Dermis microvascular lymphatic vessel endothelial cell (primary cell): ENCODE measurements at places on chromosomes 1 and 21. TPM values are rescaled to one million over a fixed set of nuclear protein-coding genes. Genes with fewer than 3 reads are reported as not detected.

- peak; percentile 19 for DNase-seq
Measured at GRCh38 chr1:23719162-23719820, 24.0 kb upstream of the ELOA start.

LORICRIN gene
- not detected in 2 replicates for total RNA-seq

GRCh38 chr1:78377356-78377928 lies 113.3 kb upstream of the PTGFR start:
- no peak for DNase-seq

DNA sequence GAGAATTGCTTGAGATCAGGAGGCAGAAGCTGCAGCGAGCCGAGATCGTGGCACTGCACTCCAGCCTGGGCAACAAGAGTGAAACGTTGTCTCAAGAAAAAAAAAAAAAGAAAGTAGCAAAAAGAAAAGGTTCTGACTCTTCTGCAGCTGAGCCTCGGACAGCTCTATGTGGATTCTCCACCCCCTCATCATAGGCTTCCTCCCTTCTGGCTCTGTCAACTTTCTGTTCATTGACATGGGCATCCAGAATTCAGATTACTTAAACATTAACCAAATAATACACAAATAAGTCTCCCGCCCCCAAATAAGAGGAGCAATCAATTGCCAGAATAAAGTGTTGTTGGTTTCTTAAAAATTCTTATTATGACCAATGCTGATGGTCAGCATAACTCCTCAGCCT lies 10.0 kb downstream of the SUSD4 start:
- DNase-seq = no peak
